ENCODE measurements at places on chromosomes 1 and 21.
A peak's percentile ranks its signal among the peaks of the same experiment; 100 is the strongest.

GRCh38 chr21:38256599-38257302 is at the start of gene KCNJ15:
Gene KCNJ15, plus strand, starts transcription at chr21:38256991. Its CDS starts 42,271 bp downstream, at chr21:38299262.
- DNase-seq: no peak

DNA sequence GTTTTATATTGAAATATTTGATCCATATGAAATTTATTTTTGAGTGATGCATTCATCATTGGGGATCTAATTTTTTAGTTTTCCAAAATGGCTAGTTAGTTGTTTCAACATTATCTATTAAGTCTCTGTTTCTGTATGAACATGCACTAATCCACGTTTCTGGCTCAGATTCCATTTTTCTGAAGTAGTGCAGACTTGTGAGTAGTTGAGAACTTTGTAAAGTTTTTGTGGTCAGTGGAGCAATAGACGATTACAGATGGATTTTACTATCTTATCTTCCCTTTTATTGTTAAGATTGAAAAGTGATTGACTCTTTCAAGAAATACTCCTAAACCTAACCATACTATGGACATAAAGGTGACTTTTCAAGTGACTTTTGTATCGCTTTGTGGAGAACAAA is 16.7 kb downstream of the SOAT1 start:
- no peak for DNase-seq

DNA sequence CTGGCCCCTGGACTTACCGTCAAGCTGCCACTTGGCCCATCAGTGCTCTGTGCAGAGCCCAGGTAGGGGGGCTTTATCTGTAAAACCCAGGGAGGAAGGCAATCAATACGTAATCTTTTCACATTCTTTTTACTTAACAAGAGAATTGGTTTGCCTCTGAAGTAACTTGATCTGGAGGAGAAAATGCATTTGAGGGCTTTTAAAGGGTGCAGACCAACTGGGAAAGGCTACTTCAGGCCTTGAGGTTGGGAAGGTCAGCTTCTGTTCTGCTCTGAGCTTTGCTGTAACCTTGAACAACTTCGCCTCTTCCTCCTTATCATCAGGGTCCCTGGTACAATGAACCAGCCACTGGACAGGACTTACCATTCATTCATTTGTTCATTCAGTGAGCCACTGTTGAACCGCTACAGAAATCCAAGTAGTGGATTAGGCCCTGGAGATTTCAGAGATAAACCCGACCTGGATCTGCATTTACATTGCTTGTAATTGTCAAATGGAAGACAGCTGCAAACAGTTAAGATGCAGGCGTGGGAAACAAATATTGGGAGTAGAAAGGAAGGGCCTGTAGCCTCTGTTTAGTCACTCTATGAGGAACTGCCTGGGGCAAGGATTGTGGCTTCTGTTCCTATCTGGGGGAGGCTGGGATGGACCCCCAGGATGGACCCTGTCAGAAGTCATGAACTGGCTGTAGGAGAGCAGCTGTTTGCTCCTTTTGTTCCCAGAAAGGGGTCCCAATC is 90.9 kb downstream of the MAN1C1 start:
- DNase-seq: no peak

- no peak for DNase-seq
Measured at GRCh38 chr1:22533244-22533895, 29.9 kb upstream of the EPHA8 start.

- no peak for DNase-seq
Measured at GRCh38 chr1:38804062-38804886, 55.3 kb downstream of the RRAGC start.

DNA sequence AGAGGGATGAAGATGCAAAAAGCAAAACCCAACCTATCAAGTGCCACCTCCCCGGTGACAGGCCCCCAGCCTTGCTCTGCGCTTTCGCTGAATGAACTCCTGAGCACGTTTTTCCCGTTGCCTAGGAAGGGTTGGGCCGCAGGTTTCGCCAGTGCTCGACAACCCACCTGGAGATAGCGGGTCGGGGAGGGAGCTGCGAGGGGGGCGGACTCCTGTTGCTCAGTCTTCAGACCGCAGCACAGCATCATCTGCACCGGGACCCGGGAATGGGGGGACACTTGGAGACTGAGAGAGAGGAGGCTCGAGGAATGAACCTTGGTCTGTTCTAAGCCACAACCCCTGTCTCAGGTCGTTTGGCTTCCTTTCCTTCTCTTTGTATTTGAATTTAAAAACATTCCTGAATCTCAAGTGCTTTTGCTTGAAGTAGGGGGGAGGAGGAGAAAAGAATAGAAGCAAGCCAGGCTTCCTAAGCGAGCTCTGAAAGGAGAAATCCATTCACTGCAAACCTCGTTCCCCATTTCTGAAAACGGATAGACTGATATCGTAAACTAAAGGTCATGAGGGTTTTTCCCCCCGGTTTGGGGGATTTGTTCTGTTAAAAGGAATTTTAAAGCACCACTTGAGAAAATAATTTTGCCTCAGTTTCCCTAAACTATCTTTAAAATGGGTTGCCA is 1.2 kb downstream of the AK5 start:
- DNase-seq: no peak

DNA sequence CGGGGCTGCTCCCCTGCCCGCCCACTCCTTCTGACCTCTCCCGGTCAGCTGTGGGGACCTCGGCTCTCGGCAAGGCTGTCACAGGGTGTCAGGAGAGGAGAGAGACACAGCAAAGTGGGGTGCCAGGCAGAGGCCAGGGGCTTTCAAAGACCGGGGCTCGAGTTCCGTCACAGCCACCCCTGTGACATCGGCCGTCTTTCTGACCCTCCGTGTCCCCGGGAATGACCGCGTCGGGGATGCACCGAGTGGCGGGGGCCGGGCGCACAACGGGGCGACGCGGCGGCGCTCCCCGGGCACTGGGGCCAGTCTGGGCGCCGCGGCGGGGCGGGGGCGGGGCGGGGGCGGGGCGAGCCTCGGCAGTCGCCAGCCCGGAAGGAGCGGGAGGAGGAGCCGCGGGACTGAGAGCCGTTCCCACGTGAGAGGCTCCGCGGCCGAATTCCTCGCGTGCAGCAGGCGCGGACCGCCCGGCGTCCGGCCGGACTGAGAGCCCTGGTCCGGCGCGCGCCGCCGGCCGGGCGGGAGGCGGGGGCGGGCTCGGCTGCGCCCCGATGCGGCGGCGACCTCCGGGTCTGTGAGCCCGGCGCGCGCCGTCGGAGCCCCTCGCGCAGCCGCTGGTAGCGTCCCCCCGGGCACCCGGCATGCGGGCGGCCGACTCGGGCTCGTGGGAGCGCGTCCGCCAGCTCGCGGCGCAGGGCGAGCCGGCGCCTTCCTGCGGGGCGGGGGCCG is 229.7 kb upstream of the TMEM51 start:
- DNase-seq: no peak

DNA sequence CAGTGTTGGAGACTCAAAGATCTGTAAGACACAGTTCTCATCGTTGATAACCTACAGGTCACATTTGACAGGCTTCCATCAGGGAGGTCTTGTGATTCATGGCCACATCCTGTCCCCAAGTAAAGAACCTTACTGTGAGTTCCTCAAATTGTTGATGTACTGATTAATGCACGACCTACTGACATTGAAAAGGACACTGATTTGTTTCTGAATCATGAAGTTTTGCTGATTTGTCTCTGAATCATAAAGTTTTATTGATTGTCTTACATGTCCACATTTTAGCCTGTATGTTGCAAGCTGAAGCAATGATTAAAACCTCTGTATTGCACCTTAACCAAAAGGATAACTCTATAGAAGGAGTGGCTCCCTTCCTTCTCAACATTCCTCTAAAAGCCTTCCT is 476.3 kb upstream of the RUNX1 start:
- peak; percentile 63 for DNase-seq

GRCh38 chr1:116759636-116760035 is 5.4 kb downstream of the CD2 start:
- no peak for DNase-seq

GRCh38 chr1:1433804-1434130 is 1.7 kb upstream of the VWA1 start:
- DNase-seq: no peak

All from T-helper 2 cell (primary cell).